ENCODE measurements at places on chromosomes 11 and 22.

GRCh38 chr11:126871792-126872191 lies 128.8 kb downstream of the KIRREL3 start:
- DNase-seq, result no peak

GRCh38 chr22:42772647-42773046 lies 52.0 kb upstream of the A4GALT start:
- DNase-seq, result no peak

GRCh38 chr11:112318184-112318591 lies 57.5 kb upstream of the PLET1 start:
- no peak for DNase-seq

DNA sequence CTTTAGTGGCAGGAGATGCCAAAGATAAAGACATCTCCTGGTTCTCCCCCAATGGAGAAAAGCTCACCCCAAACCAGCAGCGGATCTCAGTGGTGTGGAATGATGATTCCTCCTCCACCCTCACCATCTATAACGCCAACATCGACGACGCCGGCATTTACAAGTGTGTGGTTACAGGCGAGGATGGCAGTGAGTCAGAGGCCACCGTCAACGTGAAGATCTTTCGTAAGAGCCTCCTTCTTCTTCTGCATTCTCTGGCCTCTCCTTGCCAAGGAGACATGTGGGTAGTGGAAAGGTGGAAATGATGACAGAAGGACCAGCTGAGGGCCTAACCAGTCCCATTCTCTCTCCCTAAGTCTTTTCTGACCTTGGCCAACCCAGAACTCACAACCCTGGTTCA lies 110.1 kb upstream of the TTC12 start:
- DNase-seq, result no peak

- no peak for DNase-seq
Measured at GRCh38 chr22:35329114-35329847, 29.6 kb downstream of the TOM1 start.

- DNase-seq, result no peak
Measured at GRCh38 chr11:44916331-44916730, 34.4 kb downstream of the TP53I11 start.

GRCh38 chr11:116547571-116547970 lies 225.2 kb downstream of the BUD13 start:
- no peak for DNase-seq

- no peak for DNase-seq
Measured at GRCh38 chr11:57496109-57496820, 19.2 kb downstream of the SLC43A1 start.

DNA sequence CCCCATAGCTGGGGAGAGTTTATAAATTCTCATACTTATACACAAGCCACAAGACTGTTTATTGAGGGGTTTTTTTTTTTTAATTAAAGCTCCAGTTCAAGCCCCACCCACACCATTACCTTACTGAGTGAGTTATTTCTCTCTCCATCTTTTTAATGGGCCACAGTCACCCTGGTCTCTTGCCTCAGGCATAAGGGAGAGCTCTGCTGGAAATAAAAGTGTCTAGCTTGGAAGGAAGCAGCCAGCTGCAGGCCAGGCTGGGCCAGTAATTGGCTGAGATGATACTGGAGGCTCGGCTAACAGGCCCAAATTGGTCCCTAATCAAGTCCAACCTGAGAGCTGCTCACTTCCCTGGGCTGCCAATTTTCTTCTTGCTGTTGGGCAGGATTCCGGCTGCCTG lies 174.1 kb downstream of the INSC start:
- DNase-seq, result no peak

- no peak for DNase-seq
Measured at GRCh38 chr11:123448823-123449222, 18.8 kb downstream of the GRAMD1B start.

- DNase-seq, result no peak
Measured at GRCh38 chr22:49928555-49929210, 10.2 kb downstream of the CRELD2 start.

DNA sequence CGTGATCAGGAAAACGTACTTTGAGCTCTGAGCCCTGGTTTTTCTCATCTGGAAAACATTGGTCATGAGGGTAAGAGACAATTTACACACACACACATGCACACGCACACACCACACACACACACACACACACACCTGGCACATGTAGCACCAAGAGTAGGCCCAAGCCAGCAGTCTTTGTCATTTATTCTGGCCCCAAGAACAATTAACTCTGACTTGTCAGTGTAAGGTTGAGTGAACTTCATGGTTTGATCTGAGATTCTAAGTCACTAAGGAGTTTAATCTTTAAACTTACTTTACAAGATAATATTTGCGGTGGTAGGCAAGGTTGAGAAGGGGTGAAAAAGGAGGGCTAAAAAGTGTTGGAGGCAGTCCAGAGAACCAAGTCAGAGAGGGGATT lies 44.1 kb downstream of the MMP20 start:
- no peak for DNase-seq

GRCh38 chr11:128193615-128194014 lies 393.7 kb downstream of the ETS1 start:
- DNase-seq, result no peak

GRCh38 chr11:34960277-34960676 lies 43.9 kb downstream of the PDHX start:
- DNase-seq, result no peak
